ENCODE measurements at places on chromosomes 5 and 9.
A peak's percentile ranks its signal among the peaks of the same experiment; 100 is the strongest.

- DNase-seq: no peak
These were observed 187.1 kb downstream of the ARHGEF28 start for GRCh38 chr5:73812962-73813588.

GRCh38 chr9:126524353-126525077 lies 89.2 kb upstream of the LMX1B start:
- DNase-seq: no peak

DNA sequence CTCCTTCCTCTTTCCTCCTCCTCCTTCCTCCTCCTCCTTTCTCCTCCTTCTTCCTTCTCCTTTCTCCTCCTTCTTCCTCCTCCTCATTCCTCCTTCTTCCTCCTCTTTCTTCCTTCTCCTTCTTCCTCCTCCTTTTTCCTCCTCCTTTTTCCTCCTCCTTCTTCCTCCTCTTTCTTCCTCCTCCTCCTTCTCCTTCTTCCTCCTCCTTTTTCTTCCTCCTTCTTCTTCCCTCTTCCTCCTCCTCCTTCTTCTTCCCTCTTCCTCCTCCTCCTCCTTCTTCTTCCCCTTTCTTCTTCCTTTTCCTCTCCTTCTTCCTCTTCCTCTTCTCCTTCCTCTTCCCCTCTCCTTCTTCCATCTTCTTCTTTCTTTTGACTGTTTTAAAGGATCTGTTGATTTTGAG lies 538.8 kb downstream of the TMEM38B start:
- DNase-seq: no peak

DNA sequence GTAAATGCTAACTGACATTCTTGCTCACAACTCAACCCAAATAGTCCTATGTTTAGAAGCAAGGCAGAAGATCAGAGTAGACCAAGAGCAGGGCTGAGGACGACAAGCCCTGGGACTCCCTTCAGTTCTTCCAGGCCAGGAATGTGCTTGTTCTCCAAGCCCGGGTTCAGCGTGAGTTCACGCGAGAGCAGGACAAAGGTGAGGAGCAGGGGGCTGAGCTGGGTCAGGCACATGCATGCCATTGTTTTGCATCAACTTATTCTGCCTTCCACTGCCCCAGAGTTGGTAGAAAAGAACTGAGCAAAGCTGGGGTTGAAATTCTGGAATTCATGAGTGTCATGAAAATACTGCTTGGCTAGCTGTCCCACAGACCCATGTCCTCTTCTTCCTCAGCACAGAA lies 206.5 kb downstream of the PAX5 start:
- no peak for DNase-seq

DNA sequence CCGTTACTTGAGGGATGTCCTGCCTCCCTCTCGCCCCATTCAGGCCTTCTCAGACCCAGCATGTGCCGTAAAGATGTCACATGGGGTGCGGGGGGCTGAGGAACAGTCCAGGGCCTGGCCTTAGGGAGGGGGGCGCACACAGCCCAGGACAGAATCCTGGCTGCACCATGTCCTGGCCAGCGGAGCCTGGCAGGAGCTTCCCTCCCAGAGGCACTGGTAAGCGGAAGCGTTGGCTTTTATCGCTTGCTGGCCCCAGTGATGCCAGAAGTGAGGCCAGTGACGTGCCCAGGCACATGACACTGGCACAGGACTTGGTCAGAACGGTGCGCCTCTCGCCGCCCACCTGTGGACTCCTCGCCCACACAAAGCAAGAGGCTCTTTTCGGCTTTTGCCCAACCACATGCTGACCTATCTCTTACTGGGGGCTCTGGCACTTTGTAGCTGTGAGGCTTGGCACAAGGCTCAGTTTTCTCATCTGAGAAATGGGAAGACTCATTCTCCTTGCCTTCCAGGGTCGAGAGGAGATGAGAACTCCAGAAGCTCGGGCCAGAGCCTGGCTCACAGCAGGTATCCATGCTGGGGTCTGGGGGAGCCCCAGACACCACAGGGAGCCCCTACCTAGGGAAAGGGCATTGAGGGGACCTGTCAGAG lies 59.0 kb downstream of the LMX1B start:
- DNase-seq: no peak

GRCh38 chr5:107670087-107670931 lies 428 bp downstream of the EFNA5 start:
- DNase-seq: peak; percentile 43

GRCh38 chr5:100165309-100165708 lies 369.9 kb upstream of the FAM174A start:
- DNase-seq: no peak

DNA sequence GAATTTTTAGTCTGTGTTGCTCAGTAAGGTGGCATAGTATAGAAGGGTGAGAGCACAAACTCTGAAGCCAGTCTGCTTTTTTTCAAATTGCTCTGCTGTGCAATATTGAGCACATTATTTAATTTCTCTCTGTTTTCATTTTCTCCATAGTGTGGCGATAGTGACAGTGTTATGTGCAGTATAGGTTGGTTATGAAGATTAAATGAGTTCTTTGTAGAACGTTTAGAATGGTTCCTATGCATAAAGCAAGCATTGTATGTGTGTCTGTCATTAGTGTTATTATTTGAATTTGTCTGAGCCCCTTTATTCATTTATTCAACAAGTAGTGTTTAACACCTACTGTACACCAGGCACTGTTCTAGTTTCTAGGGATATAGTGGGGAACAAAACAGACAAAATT lies 9.2 kb downstream of the PRR16 start:
- peak; percentile 21 for DNase-seq

DNA sequence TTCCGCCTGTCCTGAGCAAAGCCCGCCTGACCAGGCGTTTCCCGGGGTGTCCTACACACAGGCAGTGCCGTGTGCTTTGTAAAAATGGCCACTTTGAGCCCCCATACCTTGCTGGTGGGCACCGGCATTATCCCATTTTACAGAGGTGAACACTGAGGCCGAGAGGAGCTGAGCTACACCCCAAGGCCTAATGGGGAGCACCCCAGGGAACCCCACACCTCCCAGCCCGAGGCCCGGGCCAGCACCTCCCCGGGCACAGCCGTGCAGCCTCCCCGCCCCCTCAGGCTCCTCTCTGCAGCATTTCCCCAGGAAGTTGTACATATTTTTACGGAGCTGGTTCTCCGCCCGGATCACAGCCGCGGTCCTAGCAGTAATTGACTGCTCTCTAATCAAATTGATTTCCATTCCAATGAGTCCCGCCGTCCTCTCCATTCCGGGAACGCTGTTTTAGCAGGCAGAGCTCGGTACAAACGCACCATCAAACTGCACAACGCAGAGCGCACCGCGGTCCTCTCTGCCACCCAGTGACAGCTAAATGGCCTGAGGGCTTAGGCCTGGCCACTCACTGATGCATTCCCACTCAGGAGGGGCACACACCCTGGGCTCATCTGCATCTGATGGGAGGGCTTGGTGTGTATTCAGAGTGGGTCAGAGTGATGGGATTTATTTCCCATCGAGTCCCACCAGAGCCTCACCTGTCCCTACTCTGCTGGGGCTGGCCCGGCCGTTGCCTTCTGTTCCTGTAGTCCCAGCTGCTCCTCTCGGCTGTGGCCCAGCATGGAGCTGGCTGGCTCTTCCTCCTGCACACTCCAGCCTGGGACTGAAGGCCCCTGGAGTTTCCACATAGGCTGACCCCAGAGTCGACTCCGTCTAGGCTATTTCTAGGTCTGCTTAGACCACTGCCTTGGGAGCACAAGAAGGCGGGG lies 36.2 kb upstream of the UBAC1 start:
- DNase-seq: no peak

DNA sequence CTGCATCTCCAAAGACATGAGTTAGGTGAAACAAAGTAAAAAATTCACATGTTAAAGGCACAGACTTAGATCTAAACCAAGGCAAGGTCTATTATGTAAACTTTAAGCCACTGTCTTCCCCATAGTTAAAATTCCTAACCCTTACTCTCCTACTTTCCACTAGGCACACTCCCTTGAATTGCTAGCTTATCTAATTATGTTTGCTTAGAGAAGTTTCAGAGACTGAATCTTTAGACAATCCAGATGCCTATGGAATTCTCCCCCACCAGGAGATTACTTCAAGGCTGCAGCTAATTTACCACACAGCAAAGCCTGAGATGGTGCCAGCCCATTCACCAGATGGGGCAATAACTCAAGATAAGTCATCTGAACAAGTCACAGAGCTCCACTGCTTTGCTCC lies 803.1 kb upstream of the COX7C start:
- no peak for DNase-seq

GRCh38 chr9:114299286-114300152 lies 23.4 kb upstream of the ORM1 start:
- no peak for DNase-seq

GRCh38 chr9:125066839-125067619 lies 76.3 kb downstream of the SCAI start:
- DNase-seq: peak; percentile 28

DNA sequence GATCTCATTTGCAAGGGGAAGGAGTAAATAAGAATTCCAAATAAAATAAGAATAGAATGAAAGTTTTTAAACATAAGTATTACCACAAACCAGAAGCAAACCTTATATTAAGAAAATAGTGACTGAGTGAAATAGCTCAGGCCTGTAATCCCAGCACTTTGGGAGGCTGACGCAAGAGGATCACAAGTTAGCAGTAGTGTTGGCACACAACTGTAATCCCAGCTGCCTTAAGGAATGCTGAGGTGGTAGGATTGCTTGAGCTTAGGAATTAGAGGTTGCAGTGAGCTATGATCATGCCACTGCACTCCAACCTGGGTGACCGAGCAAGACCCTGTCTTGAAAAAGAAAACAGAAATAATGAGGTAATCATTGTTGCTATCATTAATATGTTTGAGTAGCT lies 47.0 kb downstream of the APC start:
- peak; percentile 17 for DNase-seq

- no peak for DNase-seq
These were observed 52.7 kb downstream of the ADAMTSL1 start for GRCh38 chr9:18526685-18527084.

DNA sequence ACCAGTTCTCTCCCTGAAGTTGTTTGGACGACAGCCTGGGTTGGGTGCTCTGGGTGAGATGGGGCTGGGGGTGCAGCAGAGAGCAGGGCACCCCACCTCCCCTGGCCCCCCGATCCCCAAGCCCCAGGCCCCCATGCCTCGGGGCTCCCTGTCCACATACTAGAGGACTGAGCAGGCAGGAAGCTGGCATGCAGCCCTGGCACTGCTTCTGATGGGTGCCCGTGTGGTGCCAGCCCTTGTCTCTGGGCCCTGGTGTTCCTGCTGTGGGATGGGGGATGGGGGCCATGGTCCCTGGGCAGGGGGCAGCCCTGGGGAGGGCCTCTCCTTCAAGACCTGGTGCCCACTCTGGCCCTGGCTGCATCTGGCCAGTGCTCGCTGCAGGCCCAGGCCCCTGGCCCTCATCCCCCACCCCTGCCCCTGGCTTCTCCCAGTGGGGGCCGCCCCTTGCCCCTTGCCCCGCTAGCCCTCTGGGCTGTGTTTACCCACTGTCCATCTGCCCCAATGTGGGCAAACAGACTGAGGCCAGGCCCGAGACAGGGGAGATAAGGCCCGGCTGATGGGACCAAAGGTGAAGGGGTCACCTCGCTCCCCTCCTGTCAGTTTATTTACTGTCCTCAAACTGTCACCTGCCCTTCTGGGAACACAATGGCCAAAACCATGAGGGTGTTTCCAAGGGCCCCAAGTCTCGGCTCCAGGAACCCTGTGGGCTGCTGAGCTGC lies 67.3 kb upstream of the RXRA start:
- DNase-seq: no peak

GRCh38 chr5:169757016-169757415 lies 119.9 kb downstream of the DOCK2 start:
- DNase-seq: peak; percentile 66

- peak; percentile 12 for DNase-seq
These were observed 145.7 kb upstream of the GNA14 start for GRCh38 chr9:77793849-77794248.

- peak; percentile 81 for DNase-seq
These were observed 219.9 kb downstream of the CDK5RAP2 start for GRCh38 chr9:120360046-120360445.

DNA sequence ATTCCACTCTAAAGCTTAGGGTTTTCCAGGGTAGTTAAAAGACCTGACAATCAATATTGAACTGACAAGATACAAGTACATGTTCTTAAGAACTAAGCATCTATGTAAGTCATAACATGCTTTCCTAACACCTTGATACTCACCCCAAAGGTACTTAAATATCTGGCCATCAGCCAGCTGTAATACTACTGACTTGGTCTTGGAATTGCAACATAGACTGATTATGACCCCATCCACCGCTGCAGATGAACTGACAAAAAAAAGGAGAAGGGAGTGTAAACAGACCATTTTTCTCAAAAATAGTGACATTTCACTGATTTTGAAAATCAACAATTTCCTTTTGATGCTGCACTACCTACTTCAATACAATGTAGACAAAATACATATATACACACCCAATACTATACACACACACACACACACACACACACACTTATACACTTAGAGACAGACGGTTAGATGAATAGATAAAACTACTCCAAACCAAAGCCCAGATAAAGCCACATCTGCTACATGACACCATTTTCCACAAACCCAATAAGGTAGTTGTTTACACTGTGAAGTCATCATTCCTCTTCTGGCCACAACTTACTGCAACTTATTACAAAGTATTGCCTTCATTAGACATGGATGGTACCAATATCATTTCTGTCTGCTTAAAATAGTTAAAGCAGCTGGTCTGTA lies 30.4 kb downstream of the ELP1 start:
- DNase-seq: peak; percentile 7

- DNase-seq: peak; percentile 21
These were observed 221.8 kb downstream of the SLC12A2 start for GRCh38 chr5:128305341-128305740.

- peak; percentile 55 for DNase-seq
These were observed 5.5 kb downstream of the ADAMTSL1 start for GRCh38 chr9:18479405-18479804.

GRCh38 chr5:31682851-31683250 lies 43.9 kb downstream of the PDZD2 start:
- DNase-seq: no peak

DNA sequence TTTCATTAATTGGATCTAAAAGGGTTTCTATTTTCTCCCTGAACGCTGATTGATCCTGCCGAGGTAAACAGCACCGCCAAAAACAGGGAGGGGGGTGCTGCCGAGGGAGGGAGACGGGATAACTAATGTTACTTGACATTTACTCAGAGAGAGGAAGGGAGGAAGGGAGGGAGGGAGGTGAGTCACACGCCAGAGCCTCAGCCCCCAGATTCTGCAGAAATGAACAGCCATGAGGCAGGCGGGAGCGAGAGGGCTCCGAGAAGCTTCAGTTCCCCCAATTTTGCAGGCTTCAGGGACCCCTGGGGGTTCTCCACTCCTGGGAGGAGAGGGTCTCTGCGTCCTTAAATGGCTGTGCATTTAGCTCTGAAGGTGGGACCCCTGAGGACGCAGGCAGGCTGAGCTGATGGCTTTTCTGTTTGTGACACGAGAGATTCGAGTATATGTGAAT lies 59.1 kb upstream of the IER5L start:
- DNase-seq: peak; percentile 76

DNA sequence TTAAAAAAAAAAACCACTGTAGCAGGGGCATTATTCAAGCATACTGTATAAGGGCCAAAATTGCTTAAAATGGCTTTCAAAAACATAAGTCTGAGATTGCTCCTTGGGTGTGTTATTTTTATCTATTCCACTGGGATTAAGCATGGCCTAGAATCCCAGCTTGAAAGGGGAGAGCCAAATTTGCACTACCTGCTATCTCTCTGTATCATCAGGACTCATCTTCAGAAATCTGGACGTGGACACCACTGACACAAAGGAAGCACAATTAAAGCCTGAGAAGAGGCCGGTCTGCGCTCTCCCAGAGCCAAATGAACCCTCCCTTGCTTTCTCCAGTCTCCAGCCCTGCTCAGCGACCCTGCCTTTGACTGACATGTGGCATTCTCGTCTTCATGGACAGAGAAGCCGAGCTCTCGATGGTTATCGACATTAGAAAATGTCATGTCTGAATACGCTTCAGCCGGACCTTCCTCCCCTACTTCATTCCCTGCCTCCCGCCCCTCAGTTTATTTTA lies 151.3 kb downstream of the EBF1 start:
- no peak for DNase-seq

All from fibroblast of skin of right biceps (primary cell).